ENCODE measurements at places on chromosomes 13 and 19. TPM values are rescaled to one million over a fixed set of nuclear protein-coding genes. Genes with fewer than 3 reads are reported as not detected.

FUT3 gene
- not detected for total RNA-seq

PRMT1 gene
- 325 TPM for total RNA-seq

FREM2 gene
- total RNA-seq = under 0.01 TPM

IGSF23 gene
- not detected for total RNA-seq

DACH1 gene
- total RNA-seq = 0.37 TPM

KIR2DL1 gene
- total RNA-seq = not detected

GARIN5A gene
- not detected for total RNA-seq

TTYH1 gene
- not detected for total RNA-seq

CD33 gene
- total RNA-seq = 0.22 TPM

WDR88 gene
- not detected for total RNA-seq
